ENCODE measurements at places on chromosomes 2 and 18.

GRCh38 chr2:19829672-19830071 is 72.1 kb downstream of the TTC32 start:
- no peak for DNase-seq

DNA sequence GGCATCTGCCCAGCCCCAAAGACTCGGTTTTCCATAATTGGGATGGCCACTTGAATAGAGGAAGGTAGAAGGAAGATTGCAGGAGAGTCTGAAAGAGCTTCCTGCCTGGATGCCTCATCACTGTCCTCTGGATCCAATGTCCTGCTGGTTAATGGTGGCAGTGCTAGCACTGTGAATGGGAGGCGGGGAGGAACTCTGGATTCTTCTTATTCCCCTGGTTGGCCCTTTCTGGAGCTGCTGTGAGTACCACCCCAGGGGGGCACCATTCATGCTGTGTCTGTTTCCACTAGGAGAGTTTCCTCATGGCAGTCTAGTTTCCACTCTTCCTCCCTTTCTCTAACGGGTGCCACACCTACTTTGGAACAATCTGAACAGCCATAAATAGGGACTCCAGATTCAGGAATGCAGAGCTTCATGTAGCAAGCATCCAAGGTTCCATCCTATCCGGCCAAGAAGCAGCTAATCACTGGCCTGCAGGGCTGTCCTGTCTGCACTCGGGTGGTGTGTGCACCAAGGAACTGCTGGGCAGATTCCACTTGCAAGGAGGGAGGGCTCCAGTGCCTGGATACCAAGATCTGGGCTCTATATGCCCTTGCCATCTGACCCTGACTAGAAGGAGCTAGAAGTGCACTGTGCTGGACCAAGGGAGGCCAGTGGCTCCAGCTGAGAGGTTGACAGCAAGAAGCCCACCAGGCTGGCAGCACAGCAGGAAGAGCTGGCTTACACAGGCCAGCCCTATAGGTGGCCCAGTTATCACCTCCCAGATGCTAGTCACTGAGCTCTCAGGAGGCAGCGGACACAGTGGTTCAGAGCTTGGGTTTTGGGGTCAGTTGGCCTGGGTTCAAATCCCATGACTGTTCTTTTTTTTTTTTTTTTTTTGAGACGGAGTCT is 4.6 kb upstream of the ATOH8 start:
- DNase-seq, result no peak

DNA sequence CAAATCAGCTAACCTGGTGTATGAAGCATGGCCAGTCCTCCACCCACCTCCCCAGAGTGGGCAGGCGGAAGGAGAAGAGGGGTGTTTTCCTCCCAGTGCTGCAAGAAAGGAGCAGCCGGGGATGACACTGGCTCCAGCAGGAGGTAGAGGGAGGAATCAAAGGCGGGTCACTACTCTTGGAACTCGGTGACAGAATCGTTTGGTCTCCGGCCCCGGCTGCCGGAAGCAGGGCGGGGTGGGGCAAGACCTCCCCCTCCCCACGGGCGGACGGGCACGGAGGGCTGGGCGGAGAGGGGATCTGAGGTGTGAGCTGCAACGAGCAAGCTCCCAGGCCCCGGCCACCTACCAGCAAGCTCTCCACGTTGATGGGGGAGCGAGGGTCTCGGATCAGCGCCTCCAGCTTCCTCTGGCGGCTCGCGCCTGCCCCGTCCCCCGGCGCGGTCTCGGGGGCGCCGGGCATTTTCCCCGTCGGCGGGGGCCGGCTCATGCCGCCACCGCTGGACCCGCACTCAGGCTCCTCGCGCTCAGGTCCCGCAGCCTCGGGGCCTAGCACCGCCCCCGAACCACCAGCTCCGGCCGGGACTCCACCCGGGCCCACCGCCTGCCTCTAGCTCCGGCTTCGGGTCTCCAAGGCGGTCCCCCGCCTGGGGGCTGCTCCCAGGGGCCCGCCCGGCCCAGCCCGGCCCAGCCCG is 640 bp downstream of the ROCK2 start:
- DNase-seq, result peak; percentile 65

- DNase-seq, result no peak
Observed at GRCh38 chr2:230735884-230736283, 23.2 kb downstream of the CAB39 start.

- DNase-seq, result no peak
Observed at GRCh38 chr18:9379118-9379517, 44.5 kb downstream of the TWSG1 start.

GRCh38 chr2:229815858-229816257 is 101.5 kb upstream of the DNER start:
- DNase-seq, result no peak

GRCh38 chr2:180607514-180608049 is 372.8 kb upstream of the UBE2E3 start:
- no peak for DNase-seq

DNA sequence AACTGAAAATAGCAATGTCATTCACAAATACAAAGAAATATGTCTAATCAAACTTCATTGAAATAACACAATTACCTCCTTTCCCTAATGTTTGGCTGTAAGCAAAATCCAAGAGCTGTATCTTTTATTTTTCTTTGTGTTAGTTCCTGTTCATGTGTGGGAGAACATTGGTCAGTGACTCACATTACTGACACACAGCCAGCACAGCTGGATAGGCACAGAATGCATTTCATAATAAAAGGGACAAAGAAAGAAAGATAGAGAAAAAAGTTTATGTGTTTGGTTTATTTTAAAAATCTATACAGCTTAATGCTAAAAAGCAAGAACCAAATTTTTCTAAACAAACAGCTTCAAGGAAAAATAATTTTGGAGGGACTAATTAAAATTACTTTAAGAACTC is 185.6 kb upstream of the COL3A1 start:
- no peak for DNase-seq

GRCh38 chr2:111209045-111209514 is 88.4 kb downstream of the BCL2L11 start:
- DNase-seq, result peak; percentile 25

GRCh38 chr2:174492963-174493431 is 6.2 kb upstream of the GPR155 start:
- peak; percentile 37 for DNase-seq

- no peak for DNase-seq
Observed at GRCh38 chr18:79401494-79402208, 5.9 kb downstream of the NFATC1 start.

DNA sequence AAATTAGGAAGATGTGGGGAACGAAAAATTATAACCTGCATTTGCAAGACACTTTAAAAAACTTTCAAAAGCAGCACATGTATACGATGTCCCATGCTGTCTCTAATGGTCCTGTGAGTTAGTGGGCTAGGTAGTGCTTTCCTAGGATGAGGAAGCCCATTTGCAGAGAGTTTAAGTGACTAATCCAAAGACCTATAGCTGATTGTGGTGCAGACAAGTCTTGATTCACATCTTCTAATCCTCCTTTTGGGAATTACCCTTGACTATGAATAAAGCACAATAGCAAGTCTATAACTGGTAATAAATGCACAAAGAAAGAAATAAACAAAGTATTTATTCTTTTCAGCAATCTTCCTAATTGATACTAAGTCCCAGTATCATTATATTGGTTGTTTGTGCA is 234.6 kb upstream of the FANCL start:
- DNase-seq, result no peak

DNA sequence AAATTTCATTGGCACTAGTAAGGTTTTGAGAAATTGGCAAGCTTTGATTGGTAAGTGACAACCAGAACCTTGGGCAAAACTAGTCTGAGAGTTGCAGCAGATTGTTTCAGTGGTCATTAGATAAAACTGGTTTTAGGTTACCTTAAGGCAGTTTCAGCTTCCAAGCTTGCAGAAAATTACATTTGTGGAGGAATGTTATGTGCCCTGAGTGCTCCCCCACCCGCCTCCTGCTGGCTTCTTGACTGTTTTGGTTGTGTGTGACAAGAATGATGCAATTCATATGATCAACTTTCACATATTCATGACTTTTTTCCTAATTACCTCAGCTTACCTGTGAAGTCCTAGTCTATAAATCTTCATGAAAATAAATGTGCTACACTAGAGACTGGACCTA is 599.5 kb upstream of the ZNF804A start:
- DNase-seq, result no peak

- DNase-seq, result no peak
Observed at GRCh38 chr2:159089543-159089942, 121.1 kb downstream of the TANC1 start.

- no peak for DNase-seq
Observed at GRCh38 chr2:17107151-17107550, 411.1 kb downstream of the RAD51AP2 start.

DNA sequence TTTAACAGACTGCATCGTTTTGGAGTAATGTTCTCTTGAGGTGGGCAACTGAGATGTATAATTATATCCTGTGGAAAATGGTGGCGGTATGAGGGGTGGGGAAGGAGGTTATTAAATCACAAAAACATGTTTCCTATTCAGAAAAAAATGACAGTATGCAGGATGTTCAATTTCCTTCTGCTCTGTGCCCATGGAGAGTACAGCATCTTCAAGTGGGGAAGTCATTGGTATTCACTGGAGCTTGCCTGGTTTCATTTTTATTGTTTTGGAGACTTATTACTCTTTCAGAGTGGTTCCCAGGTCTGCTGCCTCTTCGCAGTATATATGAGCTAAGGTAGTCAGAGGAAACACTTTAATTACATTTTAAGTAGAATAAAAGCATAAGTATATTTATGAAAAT is 318.8 kb upstream of the RAB12 start:
- no peak for DNase-seq

- peak; percentile 43 for DNase-seq
Observed at GRCh38 chr2:219344751-219345430, 12.3 kb upstream of the RESP18 start.

DNA sequence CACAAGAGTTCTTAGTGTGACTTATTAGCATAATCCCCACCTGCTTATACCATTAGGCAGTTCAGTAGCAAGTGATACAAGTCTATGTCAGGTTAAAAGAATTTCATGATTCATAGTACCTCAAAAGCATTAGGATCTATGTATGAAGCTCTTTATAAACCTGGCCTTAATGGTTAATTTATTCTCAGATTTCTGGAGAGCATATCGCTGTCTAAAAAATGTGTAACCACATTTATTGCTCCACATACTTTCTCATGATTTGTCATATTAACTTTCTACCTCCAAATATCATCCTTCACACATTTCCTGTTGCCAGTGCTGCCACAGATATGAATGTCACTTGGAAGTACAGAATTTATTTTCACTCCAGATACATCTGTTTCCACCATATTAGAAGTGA is 332.8 kb upstream of the MAP2 start:
- no peak for DNase-seq

DNA sequence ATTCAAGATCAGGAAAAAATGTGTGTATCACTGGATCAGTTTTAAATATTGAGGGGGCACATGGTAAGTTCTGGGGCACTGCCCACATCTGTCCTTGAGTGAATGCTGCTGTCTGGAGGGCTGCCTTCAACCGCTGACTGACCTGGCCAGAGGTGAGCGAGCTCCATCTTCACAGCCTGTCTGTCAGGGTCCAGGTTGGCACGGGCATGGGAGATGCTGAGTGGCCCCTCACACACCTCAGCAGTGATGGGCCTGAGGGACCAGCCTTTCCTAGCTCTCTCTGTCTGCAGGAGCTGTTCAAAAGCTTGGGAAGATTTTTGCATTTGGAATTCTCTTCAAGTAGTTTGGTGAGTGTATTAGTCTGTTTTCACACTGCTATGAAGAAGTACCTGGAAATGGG is 114.8 kb upstream of the ALKAL2 start:
- DNase-seq, result no peak

DNA sequence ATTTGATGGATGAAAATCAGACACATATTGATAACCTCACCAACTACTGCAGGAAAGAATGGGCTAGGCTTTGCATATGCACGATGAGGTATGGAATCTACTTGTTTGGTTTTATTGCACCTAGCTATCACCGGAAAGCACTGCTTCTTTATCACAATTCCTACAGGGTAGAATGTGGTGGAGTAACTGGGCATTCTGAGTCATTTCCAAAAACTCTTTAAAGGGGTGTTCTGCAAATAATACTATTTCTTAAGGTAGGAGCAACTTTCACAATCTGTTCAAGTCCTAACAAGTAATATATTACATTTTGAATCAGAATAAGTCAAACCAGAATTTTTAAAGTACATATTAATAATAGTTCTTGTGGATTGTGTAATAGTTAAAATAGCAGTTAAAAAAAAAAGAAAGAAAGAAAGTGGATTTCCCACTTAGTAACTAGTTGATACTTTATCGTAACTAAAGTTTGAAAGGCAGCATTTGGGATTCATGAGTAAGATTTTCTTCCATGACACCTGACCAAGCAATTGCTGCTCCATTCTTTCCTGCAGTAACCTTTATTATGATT is 40.5 kb downstream of the INO80C start:
- no peak for DNase-seq

- DNase-seq, result no peak
Observed at GRCh38 chr2:101160454-101160853, 9.3 kb upstream of the TBC1D8 start.

- DNase-seq, result no peak
Observed at GRCh38 chr2:3470166-3470651, 49.1 kb downstream of the ADI1 start.

GRCh38 chr2:200810252-200810997 is 1.3 kb upstream of the BZW1 start:
- DNase-seq, result peak; percentile 65

GRCh38 chr18:9608728-9609127 is 5.6 kb downstream of the PPP4R1 start:
- DNase-seq, result no peak

- no peak for DNase-seq
Observed at GRCh38 chr2:85071096-85071495, 62.1 kb upstream of the TCF7L1 start.

GRCh38 chr2:163465440-163465839 is 270.4 kb downstream of the FIGN start:
- DNase-seq, result no peak

GRCh38 chr18:14947482-14948162 is 199.7 kb downstream of the ANKRD30B start:
- no peak for DNase-seq

- DNase-seq, result no peak
Observed at GRCh38 chr2:109396202-109397180, 217.3 kb downstream of the SEPTIN10 start.

- no peak for DNase-seq
Observed at GRCh38 chr2:230156782-230157699, 62.7 kb downstream of the SP110 start.

- DNase-seq, result no peak
Observed at GRCh38 chr2:50645346-50645745, 386.6 kb downstream of the NRXN1 start.

DNA sequence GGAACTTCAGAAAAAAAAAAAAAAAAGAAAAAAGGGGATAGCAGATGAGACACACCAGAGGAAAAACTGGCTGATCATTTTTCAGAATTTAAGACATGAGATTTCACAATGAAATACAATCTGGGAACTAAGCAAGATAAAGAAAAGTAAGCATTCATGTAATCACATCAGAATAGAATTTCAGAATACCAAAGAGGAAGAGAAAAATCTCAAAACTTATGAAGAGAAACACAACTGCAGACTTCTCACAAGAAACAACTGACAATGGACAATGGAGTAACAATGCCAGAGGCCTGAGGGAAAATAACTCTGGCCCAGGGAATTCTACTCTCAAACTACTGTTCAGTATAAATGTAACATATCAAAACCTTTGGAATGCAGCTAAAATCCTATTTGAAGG is 13.2 kb upstream of the RRM2 start:
- DNase-seq, result no peak
